ENCODE measurements at places on chromosomes 2 and 18.
A peak's percentile ranks its signal among the peaks of the same experiment; 100 is the strongest.

DNA sequence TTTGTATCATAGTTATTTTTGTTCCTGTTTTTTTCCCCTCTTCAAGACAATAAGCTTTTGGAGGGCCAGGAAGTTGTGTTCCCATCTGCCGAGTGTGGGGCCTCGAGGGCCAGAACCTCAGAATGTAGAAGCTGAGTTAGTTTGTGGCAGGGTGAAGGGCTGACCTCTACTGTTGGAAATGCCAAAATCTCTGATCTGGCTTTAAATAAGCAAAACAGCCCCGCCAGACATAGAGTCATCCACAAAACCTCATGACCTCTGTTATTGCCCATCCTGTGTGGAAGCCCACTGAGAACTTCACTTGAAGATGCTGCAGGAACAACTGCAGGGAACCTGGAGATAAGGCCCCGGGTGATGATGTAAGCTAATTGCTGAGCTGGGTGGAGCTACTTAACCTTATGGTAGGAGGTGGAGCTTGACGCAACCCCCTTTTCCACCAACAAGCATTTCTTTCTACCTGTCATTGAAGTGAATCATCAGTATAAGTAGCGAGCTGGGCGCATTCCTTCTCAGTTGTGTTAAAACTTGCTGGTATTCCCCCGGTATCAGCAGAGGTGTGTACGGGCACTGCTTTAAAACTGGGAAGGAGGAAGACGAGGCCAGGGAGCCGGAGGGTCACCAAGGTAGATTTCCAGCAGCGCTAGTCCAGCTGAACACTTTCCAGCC lies 177.2 kb downstream of the NEDD4L start:
- no peak for DNase-seq

DNA sequence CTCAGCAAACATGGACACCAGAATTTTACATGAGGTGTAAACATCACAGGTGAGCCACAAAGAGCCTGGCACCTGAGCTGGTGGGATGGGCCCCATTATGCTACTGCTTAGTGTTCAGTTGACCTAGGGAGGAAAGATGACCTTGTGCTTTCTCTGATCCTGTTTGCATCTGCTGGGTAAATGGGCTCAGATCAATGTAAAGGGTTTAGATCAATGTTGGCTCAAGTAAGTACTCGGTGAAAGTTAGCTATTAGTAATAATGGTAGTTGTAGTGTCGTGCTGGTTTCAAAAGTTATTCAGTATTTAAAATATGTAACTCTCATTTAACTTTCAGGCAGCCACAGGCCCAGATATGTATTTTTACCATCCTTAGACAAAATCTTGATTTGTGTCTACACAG lies 19.8 kb downstream of the ABHD3 start:
- DNase-seq = no peak

GRCh38 chr2:20524412-20525040 lies 77.7 kb downstream of the RHOB start:
- peak; percentile 51 for DNase-seq

DNA sequence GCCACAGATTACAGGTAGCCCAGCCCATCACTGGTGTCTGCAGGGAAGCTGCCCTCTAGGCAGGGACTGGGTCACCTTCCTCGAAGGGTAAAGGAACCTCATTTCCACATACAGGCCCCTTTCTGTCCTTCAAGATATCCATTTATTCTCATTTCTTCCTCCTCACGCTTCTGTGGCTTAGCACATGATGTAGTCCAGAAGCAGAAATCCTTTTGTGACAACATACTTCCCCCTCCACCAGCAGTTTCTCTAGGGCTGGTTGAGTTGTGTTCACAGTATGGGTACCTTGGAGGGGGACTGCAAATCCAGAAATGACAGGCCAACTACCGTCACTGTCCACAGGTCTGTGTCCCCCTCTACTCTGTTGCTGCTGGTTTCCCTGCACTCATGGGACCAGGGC lies 364.9 kb downstream of the ANAPC1 start:
- no peak for DNase-seq

GRCh38 chr18:4107049-4107467 lies 348.0 kb downstream of the DLGAP1 start:
- DNase-seq = no peak

GRCh38 chr2:47336259-47337238 lies 66.4 kb upstream of the MSH2 start:
- no peak for DNase-seq

GRCh38 chr18:14974576-14974975 lies 226.6 kb downstream of the ANKRD30B start:
- no peak for DNase-seq

GRCh38 chr2:11589316-11589940 lies 55.6 kb downstream of the GREB1 start:
- DNase-seq = no peak

DNA sequence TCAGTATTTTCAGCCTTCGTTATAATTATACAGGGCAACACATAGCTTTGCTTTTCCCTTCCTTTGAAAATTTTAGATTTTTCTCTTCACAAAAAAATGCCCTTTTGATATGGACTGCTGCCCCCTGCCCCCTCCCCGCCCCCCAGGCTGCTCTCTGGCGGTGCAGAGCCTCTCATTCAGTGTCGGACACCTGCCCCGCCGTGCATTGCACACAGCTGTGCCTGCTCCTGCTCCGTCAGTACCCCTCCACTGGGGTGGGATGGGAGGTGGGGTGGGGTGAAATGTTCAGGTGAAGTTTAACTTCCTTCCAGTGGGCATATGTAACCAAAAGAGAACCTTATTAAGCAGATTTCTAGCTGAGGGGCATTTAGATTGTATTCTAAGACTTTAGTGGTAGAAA lies 148.0 kb downstream of the CCDC85A start:
- DNase-seq = no peak

GRCh38 chr2:11852526-11853196 lies 106.2 kb downstream of the LPIN1 start:
- no peak for DNase-seq

GRCh38 chr18:58694720-58695468 lies 23.6 kb downstream of the MALT1 start:
- DNase-seq = no peak

- DNase-seq = no peak
Observed at GRCh38 chr2:143885461-143885860, 634.5 kb downstream of the ZEB2 start.

- DNase-seq = no peak
Observed at GRCh38 chr18:29871246-29871645, 1171.3 kb downstream of the DSC3 start.

GRCh38 chr2:112138159-112139032 lies at the start of gene FBLN7:
FBLN7 (plus strand) TSS chr2:112138385; CDS start chr2:112138656, 271 bp downstream.
- no peak for DNase-seq

GRCh38 chr2:142754182-142754581 lies 123.3 kb upstream of the KYNU start:
- no peak for DNase-seq

GRCh38 chr2:182015334-182016109 lies 29.9 kb downstream of the PPP1R1C start:
- DNase-seq = no peak

DNA sequence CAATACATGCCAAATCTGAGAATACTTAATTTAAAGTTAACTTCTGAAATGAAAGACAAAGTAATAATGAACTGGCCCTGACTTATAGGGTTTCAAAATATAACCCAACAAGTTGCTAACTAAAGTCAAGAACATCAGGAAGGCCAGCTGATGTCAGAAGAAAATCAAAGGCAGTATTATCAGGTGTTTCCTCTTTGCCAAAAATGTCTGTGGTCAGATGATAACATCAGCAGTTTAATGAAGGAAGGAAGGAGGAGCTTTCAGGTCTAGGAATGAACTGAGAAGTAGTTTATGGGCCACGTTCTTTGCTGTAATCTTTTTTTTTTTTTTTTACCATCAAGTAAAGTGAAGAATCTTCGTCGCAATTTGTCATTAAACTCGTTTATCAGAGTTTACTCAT lies 40.9 kb downstream of the CDH2 start:
- no peak for DNase-seq

- peak; percentile 48 for DNase-seq
Observed at GRCh38 chr2:113979191-113980128, 89.6 kb downstream of the ACTR3 start.

DNA sequence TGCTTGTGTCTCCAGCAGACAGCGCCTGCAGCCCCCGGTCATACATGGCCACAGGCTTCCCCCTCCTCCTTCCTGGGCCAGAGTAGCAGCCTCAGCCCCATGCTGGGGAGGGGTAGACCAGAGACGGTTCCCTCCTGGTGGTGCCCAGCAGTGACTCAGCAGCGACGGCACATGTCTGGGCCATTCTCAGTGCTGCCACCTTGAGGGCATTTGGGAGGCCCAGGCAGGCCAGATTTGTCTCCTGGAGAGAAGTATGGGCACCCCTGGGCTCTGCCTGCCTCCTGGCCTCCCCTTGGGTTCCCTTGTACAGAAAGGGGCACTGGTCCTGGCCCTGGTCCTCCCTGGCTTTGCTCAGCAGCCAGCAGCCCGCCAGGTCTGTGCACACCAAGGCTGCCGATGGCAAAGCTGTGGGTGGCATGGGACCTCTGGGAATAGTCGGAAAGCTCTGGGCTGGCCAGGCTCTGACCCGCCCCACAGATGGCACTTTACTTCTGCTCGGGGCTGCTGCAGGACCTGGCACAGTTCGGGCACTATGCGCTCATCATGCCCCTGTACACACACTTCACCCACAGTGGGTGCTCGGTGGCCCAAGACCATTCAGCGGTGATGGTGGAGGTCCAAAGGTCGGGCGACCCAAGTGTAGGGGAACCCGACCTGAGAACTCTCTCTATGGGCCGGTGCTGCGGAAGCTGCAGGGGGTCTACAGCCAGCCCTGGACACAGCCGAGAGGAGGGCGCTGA lies 11.4 kb upstream of the ALPI start:
- peak; percentile 30 for DNase-seq

DNA sequence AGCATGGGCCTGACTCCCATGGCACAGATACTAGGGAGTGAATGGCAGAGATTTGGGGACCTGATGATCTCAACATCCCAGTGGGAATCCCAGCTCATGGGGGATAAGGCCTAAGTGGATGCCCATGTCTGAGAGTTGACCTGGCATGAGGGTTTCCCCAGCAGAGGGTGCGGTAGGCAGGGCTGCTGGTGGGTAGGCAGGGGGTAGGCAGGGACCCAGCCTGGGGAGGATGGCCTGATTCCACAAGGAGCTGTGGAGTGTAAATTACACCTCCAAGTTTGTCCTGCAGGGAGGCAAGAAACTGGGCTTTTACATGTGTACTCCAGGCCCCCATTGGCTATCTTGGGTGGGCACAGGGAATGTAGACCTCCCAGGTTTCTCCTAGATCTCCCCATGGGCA lies 46.9 kb downstream of the INPP5D start:
- DNase-seq = no peak

- no peak for DNase-seq
Observed at GRCh38 chr2:30150786-30151185, 4.0 kb downstream of the YPEL5 start.

DNA sequence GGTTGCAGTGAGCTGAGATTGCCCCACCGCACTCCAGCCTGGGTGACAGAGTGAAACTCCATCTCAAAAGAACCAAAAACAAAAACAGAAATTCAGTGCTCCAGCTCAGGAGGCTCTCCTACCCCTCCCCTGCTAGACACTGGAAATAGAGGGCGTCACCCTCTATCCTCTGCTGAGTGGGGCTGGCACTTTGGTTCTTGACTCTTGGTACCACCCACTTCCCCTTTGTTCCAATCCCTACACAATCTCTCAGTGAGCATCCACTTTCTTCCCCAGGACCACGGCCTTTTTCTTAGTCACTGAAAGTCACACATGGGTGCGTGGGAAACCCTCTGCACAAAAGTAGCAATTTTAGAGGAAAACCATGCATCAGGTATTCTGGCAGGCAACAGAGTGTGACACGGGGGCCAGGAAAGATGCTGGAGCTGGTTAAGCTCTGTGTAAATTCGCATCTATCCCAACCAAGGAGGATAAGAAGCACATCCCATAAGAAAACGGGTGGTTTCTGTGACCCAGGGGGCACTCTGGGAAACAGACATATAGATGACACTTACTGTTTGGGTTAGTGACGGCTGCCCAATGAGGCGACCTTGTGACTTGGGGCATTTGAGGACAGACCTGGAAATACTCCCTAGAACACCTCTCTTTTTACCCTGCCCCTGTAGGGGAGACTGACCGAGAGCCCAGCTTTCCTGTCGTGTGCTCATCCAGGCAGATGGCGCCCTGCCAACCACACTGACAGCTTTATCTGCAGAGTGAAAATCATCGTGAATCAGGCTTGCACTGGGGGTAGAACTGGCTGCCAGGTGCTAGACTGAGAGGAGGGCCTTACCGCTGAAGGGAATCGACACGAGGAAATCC lies 7.7 kb downstream of the HJURP start:
- DNase-seq = no peak

DNA sequence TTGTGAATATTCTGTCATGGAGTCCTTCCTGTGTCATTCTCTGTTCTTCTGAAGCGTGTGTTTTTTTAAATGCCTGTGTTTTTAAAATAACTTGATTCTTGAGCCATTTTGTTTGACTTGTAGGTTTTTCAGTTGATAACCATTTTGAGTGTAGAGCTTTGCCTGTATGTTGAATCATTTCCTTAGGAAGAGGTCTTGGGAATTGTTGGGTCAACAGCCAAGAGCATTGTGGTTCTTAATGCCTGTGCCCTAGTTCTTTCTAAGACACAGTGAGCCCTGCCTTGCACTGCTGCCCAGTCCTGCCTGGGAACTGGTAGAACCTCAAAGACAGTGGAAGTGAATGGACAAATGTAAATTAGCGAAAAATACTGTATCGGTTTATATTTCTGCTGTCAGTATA lies 25.9 kb downstream of the RAB12 start:
- DNase-seq = no peak

DNA sequence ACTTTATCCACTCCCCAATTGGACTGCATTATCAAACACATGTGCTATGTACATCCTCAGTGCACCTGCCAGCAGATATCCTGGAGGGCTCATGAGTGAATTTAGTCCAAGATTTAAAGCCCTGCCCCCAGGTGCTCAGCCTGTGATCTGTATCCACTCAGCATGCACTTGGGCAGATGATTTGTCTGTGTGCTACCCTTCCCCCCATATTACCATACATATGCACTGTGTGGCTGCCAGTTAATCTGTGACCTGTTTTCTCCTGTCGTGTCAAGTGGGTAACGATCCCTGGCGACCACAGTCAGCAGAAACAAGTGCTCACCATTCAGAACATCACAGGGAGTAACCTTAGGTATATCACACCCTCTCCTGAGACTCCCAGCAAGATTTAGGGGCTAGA lies 10.2 kb downstream of the NAGK start:
- no peak for DNase-seq

DNA sequence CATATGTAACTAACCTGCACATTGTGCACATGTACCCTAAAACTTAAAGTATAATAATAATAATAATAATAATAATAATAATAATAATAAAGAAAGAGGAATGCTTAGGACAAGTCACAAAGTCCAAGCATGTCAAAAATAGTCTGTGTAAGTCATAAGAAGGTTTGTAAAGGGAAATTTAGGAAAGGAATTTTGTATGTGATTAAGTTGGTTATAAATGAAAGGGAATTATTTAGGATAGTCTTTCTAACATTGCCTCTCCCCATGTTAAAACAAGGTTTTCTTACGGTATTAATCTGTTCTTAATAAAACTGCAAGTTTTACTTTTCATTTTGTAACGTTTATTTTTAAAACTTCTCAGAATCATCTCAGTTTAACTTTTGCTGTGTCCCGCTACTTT lies 62.8 kb downstream of the SESTD1 start:
- no peak for DNase-seq

- DNase-seq = no peak
Observed at GRCh38 chr2:172297531-172297930, 129.9 kb upstream of the ITGA6 start.

Data from GM18507 (cell line).